ENCODE measurements at places on chromosomes 2 and 18.

DNA sequence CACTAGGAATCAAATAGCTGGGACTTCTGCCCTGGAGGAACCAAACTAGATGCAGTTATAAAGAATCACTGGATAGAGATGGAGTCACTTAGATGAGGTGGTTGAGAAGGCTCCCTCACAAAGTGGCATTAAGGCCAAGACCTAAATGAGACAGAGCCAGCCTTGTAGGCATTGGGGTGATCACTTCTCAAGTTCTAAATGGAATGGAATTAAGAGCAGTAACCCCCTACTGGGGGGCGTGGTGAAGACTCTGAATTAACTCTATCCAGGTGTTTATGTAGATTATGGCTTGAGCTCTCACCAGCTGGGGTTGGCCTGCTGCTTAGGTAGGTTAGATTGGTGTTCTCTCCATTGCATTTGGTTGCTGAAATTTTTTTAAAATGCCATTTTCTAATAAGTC, 71.3 kb downstream of the TTC27 start:
- no peak for DNase-seq

GRCh38 chr2:122737429-122738077, 982.1 kb downstream of the TSN start:
- no peak for DNase-seq

DNA sequence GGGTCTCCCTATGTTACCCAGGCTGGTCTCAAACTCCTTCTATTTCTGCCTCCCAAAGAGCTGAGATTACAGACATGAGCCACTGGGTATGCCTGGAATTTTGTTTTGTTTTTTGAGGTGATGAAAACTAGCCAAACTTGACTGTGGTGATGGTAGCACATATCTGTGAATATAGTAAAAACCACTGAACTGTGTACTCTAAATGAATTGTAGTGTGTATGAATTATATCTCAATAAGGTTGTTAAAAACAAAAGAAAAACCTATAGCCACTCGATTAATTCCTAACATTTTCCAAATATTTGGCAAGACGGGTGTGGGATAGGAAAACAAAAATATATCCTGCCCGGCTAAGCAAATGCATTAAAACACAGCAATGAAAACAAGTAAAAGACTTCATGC, 1302.3 kb upstream of the CHAC2 start:
- DNase-seq, result no peak

- no peak for DNase-seq
Measured at GRCh38 chr2:142052220-142052863, 78.5 kb downstream of the LRP1B start.

DNA sequence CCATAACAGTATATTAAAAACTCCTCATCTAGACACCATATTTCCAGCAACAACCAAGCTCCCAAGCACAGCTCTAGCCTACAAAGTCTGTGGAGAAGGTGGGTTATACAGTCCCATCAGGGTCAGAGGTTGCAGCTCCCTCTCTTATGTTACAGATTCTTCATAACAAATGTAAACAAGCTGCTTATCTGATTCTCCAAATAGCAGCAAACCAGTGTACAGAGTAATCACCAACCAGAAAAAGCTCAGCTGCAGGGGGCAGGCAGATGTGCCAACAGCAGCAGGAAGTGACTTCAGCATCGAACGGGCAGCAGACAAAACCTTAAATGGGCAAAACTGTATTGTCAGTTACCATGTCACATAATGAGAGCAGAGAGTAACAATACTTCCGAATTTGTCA, 52.9 kb upstream of the NABP1 start:
- no peak for DNase-seq

DNA sequence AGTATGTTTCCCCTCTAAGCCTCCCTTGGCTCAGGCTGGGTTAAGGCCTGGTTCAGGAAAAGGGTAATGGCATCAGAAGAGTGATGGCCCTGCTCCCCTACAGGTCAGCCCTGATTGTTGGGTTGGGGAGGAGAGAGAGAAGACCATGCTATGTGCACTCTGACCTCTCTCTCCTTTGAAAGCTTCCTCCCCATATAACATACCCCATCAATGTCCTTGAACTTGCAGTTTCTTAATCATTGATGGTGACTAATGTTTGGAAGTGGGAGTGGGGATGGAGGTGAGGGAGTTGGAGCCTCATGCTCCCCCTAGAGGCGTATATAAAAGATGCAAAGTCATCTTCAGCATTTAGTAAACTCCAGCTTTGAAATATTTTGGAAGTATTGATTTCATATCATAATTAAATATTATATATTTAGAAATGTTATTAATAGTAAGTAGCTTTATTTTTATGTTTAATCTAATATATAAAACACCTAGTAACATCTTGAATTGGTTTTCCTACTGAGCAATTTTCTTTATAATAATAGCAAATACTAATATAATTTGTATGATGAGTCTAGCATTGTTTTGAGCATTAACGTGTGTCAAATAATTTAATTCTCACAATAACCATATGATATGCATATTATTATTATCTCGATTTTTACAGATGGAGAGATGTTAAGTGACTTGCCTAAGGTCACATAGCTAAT, 8.8 kb downstream of the PLCL1 start:
- no peak for DNase-seq

DNA sequence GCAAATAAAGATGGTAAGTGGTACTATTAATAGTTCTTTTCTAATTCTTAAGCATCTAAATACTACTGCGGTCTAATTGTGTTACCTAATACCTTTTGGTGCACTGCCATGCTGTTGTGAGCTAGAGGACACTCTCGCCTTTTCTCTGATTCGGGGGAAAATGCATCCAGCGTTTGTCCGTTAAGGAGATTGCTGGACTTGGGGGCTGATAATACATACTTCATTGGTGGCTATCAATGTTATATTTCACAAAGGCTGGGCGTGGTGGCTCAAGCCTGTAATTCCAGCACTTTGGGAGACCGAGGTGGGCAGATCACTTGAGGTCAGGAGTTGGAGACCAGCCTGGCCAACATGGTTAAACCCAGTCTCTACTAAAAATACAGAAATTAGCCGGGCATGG, 141.7 kb upstream of the TWIST2 start:
- DNase-seq, result no peak

DNA sequence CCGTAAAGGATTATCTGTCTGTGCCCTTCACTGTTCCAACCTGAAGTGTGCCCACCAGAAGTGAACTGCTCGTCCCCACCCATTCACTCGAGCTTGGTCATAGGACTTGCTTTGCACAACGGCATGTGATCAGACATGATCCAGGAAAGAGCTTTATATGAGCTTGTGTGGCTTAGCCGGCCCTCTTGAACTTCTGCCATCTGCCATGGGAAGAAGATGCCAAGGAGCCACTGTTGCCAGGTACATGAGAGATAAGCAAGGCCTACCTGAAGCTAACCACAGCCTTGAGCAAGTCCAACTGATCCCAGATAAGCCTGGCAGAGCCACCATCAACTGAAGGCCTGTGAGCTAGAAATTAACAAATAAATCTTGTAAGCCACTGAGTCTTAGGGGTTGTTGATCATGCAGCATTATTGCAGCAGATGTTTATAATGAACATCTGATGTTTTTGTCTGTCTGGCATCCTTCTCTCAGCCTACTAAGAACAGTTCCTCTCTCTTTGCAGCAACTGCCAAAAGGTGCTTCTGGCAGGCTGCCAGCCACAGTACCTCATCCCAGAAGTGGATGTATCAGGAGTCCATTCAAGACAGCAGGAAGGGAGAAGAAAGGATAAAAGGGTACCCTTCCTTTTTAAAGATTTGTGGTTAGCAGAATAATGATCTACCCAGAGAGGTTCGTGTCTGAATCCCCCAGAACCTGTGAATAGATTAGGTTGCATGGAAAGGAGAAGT, 16.8 kb downstream of the DBI start:
- DNase-seq, result no peak

DNA sequence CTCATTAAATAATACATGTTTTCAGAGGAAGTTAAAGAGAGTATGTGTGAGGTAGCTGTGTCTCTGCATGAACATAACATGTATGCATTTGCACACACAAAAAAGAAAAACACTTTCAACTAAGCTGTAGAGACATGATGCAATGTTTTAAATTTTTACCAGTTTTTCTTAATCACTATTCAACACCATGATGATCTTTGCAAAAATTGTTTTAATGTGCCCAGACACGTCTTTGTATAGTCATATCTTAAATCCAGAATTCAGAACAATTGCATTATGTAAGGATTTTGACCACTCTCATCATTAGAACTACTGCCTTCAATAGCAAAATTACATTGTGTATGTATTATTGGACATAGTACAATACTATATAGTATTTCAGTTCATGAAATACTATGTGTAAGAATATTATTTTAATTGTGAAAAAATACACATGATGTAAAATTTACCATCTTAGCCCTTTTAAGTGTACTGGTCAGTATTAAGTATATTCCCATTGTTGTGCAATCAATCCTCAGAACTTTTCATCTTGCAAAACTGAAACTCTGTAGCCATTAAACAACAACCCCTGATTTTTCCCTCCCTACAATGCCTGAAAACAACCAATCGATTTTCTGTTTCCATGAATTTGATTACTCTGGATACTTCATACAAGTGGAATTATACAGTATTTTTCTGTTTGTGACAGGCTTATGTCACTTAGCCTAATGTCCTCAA, 104.5 kb upstream of the ACVR2A start:
- no peak for DNase-seq

DNA sequence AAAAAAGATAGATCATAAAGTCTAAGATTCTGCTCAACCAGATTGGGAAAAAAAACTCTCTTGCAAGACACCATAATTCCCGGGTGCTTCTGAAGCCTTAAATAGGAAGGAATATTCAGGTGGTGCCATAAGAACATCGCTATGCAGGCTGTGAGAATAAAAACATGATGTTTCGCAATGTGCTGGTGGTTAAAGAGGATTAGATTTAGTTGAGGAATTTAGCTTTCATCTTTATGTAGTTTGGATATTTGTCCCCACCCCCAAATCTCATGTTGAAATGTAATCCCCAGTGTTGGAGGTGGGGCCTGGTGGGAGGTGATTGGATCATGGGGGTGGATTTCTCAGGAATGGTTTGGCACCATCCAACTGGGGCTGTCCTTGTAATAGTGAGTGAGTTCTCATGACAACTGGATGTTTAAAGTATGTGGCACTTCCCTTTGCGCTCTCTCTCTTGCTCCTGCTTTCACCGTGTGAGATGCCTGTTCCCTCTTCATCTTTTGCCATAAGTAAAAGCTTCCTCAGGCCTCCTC, 132.2 kb downstream of the AKAIN1 start:
- no peak for DNase-seq

DNA sequence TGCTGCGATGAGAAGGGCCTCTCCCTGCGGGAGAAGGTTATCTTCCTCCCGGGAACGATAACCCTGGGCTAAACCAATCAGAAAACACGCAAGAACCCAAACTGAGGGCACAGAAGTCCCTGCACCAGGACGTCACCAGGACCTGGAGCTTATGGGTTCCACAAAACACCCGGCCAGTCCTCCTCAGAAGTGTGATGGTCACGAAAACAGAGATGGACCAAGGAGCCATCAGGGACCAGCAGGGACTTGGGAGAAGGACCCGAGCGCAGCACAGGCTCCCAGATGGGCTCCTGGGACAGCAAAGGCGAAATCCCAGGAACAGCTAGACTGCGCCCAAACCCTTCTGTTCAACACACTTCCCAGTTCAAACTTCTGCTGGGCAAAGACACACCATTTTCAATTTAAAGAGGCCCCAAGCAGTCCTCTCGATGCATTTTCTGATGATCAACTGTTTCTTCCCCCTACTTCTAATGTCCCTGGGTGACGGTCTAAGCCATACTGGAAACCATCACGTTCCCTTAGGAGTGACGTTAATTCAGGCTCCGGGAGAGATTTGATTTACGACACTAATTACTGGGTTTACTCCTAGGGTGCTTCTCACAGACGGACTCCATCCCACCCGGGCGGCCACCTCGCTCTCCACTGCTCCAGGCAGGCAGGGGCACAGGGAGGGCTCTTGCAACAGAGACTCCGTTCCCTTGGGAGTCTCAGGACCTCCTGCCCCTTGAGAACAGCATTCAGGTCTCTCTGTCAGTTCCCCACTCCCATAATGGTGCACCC, 29.2 kb downstream of the ZNF516 start:
- DNase-seq, result no peak

DNA sequence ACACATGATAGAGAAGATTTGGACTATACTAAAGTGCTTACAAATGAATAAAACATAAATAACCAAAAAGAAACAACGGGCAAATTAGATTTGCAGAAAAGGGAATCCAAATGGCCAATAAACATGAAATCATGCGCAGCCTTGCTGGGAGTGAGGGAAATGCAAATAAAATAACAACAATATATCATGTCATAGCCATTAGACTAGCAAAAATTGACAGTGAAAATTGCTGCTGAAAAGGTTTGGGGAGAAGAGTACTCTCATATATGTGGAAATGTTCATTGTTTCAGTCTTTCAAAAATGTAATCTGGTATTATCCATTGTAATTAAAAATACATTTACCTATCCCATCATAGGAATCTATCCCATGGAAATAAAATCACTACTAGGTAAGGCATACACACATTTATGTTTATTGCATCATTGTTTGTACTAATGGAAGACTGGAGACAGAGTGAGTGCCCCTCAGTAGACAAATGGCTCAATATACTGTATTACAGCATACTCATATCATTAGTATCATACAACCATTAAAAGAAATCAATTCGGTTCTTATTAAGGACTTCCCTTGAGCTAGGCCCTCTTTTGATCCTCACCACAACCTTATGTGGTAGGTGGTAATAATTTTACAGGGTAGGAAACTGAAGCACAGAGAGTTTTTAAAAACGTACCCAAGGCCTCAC, 94.1 kb upstream of the MSTN start:
- DNase-seq, result no peak

DNA sequence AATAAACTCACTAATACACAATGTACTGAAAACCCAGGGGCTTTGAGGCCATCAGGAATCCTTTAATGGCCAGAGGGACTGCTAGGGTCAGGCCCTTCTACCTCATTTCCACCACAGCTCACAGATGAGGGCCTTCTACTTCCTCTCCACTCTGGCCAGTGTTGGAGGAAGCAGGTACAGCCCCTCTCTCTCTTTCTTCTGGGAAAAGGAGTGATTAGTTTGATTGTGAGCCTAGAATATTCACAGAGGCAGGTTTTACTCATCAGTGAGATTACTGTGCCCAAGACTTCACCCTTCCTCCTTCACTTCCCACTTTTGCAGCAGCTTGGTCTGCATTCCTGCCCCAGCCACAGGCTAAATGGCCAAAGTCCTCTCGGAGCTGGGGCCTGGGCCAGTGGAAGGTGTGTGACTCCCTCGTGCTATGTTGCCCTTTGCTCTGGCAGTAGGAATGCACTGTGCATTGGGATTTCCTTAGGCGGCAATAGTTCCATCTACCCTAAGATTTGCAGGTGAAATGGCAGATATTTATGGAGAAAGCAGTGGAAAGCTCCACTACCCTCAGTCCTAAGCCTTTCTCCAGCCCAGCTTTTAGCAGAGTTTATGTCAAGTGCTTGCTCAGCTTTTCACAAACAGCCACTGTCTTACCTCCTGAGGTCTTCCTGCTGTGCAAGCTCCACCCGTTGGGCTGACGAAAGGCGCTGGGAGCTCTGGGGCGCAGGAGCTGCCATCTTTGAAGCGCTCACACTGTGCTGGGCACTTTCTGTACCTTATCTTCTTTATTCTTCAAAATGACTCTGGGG, 36.2 kb upstream of the YES1 start:
- DNase-seq, result no peak

All from stimulated activated CD8-positive, alpha-beta memory T cell treated with anti-CD3 and anti-CD28 coated beads, Interleukin-7, amount 100 ng/mL, for 48 hours (primary cell).